Activated CD4-positive, alpha-beta T cell treated with anti-CD3 and anti-CD28 coated beads, Interleukin-2, amount 50 U/mL, for 48 hours (primary cell): ENCODE measurements at places on chromosomes 1 and 21.
A peak's percentile ranks its signal among the peaks of the same experiment; 100 is the strongest.

DNA sequence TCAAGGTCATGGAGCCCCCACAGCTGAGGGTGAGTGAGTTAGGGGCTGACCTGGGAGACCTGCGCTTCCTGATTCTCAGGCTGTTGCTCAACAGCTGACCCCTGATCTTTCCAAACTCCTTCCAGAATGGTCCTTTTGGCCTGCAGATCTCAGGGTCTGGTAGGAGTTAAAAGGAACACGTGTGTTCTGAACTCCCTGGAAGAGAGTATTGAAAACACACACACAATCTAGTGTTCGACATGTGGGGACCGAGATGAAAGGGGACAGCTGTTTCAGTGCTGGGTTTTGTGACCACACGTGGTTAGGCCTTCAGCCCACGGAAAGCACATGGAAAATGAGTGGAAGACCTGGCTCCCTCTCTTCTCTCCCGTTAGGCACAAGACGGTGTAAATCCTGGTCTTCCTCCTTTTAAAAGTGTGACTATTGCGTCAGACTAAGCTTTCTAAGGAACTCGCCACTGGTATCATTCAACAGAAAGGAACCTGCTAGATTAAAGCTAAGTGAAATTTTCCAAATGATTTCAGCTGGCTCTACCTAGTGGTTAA is 49.6 kb downstream of the RUNX1 start:
- DNase-seq = no peak

DNA sequence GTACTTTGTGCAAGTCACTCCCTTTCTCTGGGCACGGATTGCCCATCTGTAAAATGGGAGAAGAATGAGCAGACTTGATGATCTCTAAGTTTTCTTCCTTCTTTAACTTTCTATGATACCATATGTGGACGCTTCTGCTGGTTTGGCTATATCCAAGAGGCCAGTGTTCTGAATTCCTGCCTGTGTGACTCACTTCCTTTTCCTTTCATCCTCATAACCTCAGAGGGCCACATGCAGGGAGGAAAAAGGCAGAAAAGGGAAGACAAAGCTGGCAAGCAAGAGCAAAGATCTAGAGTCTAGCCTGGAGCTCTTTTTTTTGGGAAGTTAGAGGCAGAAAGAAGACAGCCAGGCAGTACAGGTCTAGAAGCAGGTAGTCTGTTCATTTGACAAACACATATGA is 151.2 kb downstream of the OMA1 start:
- no peak for DNase-seq

- no peak for DNase-seq
These were observed 145.2 kb upstream of the SNX7 start for GRCh38 chr1:98516306-98516705.

DNA sequence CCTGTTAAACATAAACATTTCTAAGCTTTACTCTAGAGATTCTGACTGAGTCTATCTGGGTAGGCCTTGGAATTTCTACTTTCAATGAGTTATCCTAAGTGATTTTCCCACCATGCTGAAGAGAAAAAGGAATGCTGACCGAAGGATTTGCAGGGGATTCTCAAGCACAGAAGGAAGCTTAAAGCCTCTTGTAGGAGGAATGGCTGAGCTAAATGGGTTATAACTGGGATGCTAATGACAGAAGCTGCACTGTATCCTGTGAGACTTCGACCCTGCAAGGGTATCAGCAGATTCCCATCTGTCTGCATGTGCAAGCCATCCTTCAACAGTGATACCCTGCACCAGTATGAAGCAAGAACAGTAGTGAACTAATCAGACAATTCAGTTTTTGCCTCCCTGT is 35.4 kb downstream of the SLC35D1 start:
- DNase-seq = no peak

- DNase-seq = no peak
These were observed 225.7 kb downstream of the HHAT start for GRCh38 chr1:210554382-210554781.

GRCh38 chr1:89725011-89725370 is 92.1 kb downstream of the LRRC8C start:
- no peak for DNase-seq

DNA sequence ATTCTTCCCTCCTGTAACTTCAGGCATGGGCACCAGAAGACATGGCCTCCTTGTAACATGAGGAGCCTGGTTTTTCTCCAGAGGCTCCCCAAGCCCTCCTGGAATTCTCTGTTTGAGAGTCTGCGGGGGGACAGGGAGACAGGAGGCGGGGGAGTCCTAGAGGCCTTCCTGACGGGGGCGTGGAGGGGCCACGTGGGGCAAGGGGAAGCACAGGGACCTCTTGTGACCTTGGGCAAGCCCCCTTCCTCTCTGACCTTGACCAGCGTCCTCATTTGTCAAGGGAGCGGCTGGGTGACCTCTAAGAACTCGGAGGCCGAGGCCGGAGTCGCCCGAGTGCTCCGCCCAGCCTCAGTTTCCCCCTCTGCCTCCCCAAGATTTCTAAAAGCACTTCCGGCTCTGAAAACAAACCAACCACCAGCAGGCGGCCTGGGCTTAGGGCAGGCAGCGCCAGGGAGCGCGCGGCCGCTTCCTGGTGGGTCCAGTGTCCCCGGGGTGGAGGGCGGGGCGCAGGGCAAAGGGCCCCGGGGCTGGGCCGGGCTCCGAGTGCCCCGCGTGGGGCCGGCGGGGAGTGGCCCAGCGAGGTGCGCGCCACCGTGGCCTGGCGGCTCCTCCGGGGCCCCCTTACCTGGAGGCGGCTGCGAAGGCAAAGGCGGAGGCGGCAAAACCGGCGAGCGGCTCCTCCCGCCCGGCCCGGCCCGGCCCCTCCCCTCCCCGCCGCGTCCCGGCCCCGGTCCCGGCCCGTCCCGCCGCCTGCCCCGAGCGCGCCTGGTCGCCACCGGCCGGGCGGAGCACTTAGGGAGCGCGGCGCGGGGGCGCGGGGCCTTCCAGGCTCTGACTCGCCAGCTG is at the start of gene TMCO4:
TMCO4 (minus strand) TSS at position 687 of the 846 bp plus-strand sequence. CDS start 19,158 bp downstream, outside the sequence.
- peak; percentile 71 for DNase-seq

- no peak for DNase-seq
These were observed 58.4 kb upstream of the ADARB1 start for GRCh38 chr21:45016031-45016405.

- no peak for DNase-seq
These were observed 218.7 kb downstream of the FMN2 start for GRCh38 chr1:240310226-240310925.

- DNase-seq = no peak
These were observed 200.9 kb upstream of the IVNS1ABP start for GRCh38 chr1:185517808-185518419.

- DNase-seq = no peak
These were observed 93.4 kb upstream of the DESI2 start for GRCh38 chr1:244559561-244559960.

GRCh38 chr21:15446223-15446622 is 283.6 kb upstream of the USP25 start:
- no peak for DNase-seq

DNA sequence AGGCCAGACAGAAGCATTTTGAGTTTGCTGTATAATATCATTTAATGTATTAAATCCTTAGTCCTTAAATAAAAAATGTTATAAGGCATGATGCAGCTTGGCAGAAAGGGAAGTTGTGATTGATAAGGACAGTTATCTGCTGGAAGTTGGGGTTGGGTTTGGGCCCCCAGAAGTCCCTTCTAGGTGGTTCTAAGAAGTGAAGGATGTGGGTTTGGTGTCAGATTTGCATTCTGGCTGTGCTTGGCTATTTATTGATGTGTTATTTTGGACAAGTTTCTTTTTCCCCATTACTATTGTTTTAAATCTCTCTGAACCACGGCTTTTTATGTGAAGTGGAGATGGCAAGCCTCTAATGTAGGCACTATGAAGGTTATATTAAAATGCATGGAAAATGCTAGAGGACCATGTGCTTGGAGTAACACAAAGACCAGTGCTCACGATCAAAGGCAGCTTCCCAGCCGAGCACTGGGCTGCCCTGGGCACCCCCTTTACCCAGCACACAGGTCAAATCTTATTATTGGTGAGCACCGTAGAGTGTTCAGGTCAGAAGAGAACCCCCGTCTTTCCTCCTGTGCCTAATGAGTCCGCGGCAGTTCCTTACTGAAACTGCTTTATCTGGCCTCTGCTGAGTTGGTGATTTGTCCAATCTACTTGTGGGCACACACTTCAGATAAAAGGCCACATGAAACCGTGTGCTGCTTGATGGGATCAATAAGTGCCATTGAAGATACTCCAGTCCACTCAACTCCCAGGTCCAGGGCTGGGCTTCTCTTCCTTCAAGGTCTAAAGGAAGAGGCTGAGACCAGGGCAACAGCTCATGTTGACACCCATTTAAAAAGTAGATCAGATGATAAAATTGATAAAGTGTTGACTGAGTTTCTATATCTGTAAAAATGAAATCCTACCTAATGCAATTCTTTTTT is 212.0 kb downstream of the PRDM2 start:
- DNase-seq = no peak

GRCh38 chr1:245366886-245367285 is 212.1 kb downstream of the KIF26B start:
- DNase-seq = no peak

GRCh38 chr1:27363766-27364695 is 2.7 kb downstream of the MAP3K6 start:
- no peak for DNase-seq

DNA sequence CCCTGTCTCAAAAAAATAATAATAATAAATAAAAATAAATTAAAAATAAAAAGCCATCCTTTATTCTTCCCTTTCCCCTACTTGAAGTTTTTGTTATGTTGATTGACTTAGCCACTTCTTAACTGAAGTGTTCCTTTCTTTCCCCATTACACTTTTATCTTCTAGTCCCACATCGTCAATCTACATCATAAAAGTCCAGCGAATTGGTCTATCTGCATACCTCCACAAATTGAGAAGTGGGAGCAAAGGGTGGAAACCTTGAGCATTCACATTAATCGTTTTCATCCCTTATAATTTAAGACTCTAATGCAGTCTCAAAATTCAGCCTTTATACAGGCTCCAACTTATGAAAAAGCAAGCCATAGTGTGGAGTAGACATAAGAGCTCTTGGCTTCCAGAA is 6.5 kb upstream of the ZYG11A start:
- no peak for DNase-seq

DNA sequence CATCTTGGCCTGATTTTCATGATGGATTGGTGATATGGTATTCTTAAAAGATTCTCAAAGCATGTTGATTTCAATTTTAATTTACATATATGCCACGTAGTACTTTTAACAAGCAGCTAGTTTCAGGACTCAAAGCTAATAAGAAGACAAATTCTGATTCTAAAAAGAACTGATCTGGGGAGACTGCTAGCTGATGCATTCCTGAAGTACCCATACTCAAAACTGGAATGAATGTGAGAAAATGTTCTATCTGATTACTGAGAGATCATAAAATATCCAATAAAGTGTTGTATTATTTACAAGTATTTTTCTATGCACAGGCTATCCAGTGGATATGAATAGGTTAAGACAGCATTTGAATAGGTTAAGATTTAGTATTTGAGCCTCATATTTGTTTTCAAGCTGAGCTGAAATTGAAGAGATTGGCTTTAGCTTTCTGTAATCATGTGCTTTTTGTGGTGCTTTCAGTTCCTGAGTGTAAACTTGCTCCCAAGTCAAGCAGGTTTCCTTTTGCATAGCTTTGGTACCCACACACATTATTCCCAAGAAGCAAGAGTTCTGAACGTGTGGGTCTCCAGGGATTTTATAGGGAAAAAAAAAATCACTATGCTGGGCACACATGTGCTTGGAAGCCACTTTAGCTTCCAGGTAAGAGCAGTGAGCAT is 114.1 kb downstream of the VPS13D start:
- DNase-seq = no peak

GRCh38 chr1:74395571-74395970 is 116.8 kb downstream of the LRRC53 start:
- DNase-seq = no peak

DNA sequence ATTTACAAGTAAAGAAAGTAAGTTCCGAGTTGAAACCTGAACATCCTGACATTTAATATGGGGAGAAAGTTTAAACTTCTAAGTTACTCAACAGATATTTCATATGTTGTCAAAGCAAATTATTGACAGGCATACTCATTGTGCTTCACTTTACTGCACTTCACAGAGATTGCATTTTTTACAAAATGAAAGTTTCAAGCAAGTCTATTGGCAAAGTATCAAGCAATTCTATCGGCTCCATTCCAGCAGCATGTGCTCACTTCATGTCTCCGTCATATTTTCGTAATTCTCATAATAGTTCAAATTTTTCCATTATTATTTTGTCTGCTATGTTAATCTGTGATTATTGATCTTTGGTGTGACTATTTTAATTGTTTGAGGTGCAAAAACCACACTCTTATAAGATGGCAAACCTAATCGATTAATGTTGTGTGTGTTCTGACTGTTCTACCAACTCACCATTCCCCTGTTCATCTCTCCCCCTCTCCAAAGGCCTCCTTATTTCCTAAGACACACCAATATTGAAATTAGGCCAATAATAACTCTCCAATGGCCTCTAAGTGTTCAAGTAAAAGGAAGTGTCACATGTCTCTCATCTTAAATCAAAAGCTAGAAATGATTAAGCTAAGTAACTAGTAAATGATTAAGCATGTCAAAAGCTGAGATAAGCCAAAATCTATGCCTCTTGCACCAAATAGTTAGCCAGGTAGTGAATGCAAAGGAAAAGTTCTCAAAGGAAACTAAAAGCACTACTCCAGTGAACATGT is 68.2 kb upstream of the BCL9 start:
- no peak for DNase-seq

GRCh38 chr1:6188466-6188865 is 8.3 kb upstream of the CHD5 start:
- DNase-seq = no peak

DNA sequence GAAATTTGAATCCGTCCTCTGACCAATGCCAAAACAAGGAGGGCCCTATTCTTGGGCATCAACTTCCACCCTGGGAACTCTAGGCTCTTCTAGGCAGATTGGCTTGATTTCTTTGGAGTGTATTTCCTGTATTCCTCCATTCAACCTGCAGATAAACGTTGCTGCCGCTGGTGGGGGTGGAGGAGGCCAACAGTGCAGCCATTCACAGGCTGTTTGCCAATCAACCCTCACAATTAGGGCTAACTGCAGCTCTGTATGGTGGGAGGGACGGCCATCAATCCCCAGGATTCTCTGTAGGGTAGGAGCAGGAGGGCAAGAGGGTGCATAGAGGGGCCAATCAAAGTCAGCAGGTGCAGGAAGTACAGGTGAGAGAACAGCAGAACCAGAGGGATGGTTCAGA is 273.1 kb upstream of the PROX1 start:
- DNase-seq = no peak

DNA sequence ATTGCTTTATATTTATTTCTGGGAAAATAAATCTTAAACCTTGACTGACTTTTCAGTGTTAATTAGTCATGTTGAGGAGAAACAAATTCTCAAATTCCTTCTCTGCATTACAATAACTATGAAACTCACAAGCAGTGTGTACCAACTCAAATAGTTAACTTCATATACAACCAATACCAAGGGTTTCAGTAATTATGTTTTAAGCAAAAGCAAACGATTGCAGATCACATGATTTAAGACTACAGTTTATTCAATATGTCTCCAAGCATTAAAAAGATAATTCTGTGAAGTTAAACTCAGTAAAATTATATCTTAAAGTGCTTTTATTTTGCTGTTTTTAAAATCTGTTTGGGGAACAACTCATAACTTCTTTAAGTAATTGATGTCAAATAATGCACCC is 28.6 kb downstream of the PCSK9 start:
- DNase-seq = no peak
